ENCODE measurements at places on chromosomes 7 and 10.

GRCh38 chr10:118582511-118582910, 12.9 kb downstream of the PRLHR start:
- no peak for DNase-seq

DNA sequence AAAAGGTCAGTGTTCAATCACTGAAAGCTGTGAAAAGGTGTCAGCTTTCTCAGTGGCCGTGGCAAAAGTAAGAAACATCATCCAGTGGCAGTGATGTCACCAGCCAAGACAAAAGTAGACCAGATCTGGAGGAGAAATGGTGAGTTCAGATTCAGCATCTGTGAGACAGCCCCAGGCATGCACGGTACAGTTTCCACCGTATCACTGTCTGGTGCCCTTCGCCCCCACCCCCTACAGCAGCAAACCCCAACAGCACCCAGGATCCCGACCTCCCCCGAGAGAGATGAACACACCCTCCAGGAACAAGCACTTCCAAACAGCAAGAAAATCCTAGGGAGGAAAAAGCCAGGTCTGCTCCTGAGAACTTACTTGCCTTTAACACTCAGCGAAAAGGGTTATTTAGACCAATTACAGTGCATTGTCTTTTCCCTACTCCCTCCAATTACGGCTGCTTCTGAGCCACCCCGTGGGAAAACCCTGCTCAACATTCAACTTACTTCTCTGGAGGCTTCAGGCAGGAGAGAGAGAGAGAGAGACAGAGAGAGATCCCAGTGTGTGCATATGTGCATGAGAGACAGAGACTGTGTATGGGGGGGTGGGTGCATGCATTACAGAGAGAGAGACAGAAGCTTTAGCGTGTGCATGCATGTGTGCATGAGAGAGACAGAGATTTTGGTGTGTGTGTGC, 189.6 kb downstream of the GRID1 start:
- DNase-seq, result no peak

DNA sequence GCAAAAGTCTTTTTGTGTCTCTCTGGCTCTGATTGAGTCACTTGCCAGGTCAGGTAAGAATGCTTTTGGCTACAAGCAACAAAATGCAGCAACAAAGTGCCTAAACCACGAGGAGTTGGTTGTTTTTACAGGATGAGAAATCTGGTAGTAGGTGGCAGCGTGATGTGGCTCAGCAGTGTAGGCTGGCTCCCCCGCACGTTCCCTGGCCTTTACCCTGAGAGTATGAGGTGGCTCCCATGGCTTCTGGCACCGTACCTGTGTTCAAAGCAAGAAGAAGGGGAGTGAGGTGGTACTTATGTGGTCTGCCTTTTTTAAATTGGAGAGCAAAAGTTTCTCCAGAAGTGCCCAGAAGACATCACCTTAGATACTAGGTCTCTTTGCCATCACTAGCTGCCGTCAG, 11.7 kb downstream of the PRKRIP1 start:
- DNase-seq, result no peak

- DNase-seq, result no peak
These were observed 37.3 kb downstream of the BMPR1A start for GRCh38 chr10:86793696-86794095.

DNA sequence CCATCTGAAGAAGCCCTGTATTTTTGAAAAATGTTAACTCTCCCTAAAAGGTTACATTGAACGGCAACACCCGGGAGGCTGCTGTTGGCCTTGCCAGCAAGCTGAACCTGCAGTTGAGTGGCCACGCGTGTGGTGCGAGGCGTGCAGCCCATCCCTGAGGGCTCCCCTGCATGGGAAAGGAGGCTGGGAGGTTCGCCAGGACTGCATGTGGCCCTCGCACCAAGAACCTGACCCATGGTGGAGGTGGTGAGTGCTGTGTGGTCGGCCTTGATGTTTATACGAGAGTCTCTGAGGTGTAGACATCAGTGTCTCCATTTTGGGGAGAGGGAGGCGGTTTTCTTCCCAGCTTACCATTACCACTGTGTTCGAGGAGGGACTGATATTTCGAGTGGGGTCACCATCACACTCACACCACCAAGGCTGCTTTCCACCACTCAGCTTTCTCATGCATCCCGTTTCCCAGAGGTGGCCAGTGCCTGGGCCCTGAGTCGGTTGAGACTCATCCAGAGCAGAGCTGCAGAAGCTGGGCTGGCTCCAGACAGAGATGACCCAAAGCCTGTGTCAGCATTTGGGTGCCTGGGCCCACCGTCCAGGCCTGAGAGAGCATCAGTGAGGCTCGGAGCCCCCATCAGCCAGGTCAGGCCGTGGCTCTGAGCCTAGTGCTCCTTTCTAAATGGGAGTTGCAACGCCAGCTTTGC, 222.6 kb downstream of the EBF3 start:
- DNase-seq, result no peak

Data from CD4-positive, alpha-beta T cell treated with Interleukin-17A for 1 hour (primary cell).